CD8-positive, alpha-beta memory T cell (primary cell): ENCODE measurements at places on chromosomes 7 and 10.

GRCh38 chr7:124387056-124387455 lies 354.2 kb upstream of the TMEM229A start:
- H3K27me3 ChIP-seq: no peaks in the 10 kb centered on the region
- no peak for DNase-seq
- no peak overlapping the region for H3K27ac ChIP-seq
- H3K36me3 ChIP-seq: no peaks in the 10 kb centered on the region

- DNase-seq: no peak
- no peaks in the 10 kb centered on the region for H3K4me1 ChIP-seq
- no peaks in the 10 kb centered on the region for H3K36me3 ChIP-seq
- no peak overlapping the region for H3K4me3 ChIP-seq
- H3K27ac ChIP-seq: no peak overlapping the region
Measured at GRCh38 chr7:133638857-133639256, 386.0 kb downstream of the EXOC4 start.

GRCh38 chr10:16674147-16674703 lies 143.0 kb downstream of the RSU1 start:
- no peak for DNase-seq
- no peaks in the 10 kb centered on the region for H3K4me1 ChIP-seq
- no peak overlapping the region for H3K4me3 ChIP-seq
- H3K27ac ChIP-seq: no peak overlapping the region
- no peaks in the 10 kb centered on the region for H3K36me3 ChIP-seq

GRCh38 chr7:38903057-38903456 lies 5.9 kb downstream of the VPS41 start:
- no peak overlapping the region for H3K27ac ChIP-seq
- H3K27me3 ChIP-seq: no peaks in the 10 kb centered on the region
- H3K4me3 ChIP-seq: no peak overlapping the region
- peaks cover 2% of the 10 kb centered on the region for H3K4me1 ChIP-seq

DNA sequence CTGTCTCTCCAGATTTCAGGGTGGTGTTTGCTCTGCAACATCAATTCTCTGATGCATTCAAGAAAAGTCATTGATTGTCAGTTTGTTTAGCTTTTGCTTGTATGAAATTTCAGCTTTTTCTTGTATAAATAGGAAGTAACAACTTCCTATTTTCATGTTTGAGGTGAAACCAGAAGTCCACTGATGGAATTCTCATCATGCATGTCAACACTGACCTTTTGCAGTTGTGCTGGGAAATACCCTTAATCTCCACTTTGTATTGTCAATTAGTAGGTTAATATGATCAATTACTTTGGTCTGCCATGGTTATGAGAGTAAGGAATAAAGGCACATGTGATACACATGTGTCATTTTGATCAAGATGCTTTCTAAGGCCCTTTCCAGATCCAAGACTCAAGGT lies 208.8 kb upstream of the HPS1 start:
- H3K4me3 ChIP-seq: no peak overlapping the region
- H3K27me3 ChIP-seq: no peaks in the 10 kb centered on the region
- H3K36me3 ChIP-seq: no peaks in the 10 kb centered on the region
- DNase-seq: no peak
- no peak overlapping the region for H3K27ac ChIP-seq
- no peaks in the 10 kb centered on the region for H3K4me1 ChIP-seq

- no peak for DNase-seq
- no peak overlapping the region for H3K27ac ChIP-seq
- no peaks in the 10 kb centered on the region for H3K27me3 ChIP-seq
- no peak overlapping the region for H3K4me3 ChIP-seq
- no peaks in the 10 kb centered on the region for H3K4me1 ChIP-seq
Measured at GRCh38 chr10:71679425-71679824, 40.2 kb downstream of the C10orf105 start.

- no peaks in the 10 kb centered on the region for H3K27me3 ChIP-seq
- no peaks in the 10 kb centered on the region for H3K4me1 ChIP-seq
Measured at GRCh38 chr10:124896751-124897150, 45.2 kb upstream of the ZRANB1 start.

DNA sequence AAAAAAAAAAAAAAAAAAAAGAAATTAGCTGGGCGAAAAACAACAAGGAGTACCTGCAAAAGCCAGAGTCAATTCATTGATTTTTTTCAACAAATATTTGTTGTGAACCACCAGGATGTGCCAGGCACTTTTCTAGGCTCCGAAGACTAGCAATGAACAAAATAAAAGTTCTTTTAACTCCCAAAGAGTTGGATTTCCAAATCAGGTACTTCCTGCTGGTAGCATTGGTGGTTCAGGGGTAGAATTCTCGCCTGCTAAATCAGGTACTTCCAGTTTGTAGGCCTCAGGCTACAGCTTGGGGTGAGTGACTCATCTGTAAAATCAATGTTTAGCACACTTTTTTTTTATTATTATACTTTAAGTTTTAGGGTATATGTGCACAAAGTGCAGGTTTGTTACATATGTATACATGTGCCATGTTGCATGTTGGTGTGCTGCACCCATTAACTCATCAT lies 10.9 kb downstream of the PPA1 start:
- H3K4me1 ChIP-seq: peaks cover 4% of the 10 kb centered on the region
- no peaks in the 10 kb centered on the region for H3K36me3 ChIP-seq
- H3K27me3 ChIP-seq: no peaks in the 10 kb centered on the region

DNA sequence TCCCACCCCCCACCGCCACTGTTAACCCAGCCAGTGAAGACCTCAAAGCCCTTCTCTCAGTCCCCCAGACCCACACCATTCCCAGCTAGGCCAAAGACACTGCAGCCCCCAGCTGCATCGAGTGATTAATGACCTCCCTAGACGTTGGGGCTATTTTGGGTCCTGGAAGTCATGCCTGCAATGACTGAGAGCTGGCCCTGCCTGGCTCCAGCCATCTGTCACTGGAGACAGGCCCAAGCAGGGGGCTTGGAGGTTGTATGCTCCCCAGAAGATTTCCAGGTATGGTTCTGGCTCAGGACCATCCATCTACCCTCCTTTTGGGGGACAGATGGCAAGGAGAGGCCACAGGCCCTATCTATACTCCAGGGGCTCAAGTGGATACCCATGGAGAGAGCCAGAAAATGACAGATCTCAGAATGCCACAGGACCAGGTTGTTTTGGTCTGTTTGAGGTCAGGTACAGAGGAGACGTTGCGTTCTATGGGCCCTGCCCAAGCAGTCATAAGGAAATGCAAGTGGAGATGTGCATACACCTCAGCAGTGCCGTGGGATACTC lies 5.1 kb downstream of the KCNIP2 start:
- no peak for DNase-seq
- H3K4me3 ChIP-seq: no peak overlapping the region
- H3K27ac ChIP-seq: no peak overlapping the region
- peaks cover 64% of the 10 kb centered on the region for H3K4me1 ChIP-seq
- no peaks in the 10 kb centered on the region for H3K36me3 ChIP-seq
- H3K27me3 ChIP-seq: no peaks in the 10 kb centered on the region

DNA sequence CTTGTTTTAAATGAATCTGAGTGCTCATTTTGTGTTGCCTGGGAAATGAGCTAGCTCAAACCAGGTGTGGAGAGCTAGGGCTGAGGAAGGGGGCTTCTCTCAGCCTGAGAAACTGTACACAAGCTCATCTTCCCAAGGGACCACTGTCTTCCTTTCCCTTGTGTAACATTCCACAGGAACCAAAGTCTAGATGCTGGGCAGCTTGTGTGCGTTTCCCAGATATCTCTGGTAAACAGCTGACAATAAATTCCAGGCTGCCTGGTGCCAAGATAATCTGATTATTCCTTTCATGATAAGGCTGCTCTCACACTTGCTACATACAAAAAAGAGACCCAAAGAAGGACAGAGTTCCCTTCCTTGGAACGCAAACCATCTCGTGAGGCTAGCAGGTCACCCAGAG lies 33.1 kb upstream of the MKLN1 start:
- no peak for DNase-seq
- no peaks in the 10 kb centered on the region for H3K27me3 ChIP-seq
- no peaks in the 10 kb centered on the region for H3K4me1 ChIP-seq
- H3K4me3 ChIP-seq: no peak overlapping the region
- no peak overlapping the region for H3K27ac ChIP-seq

GRCh38 chr10:102753718-102754117 lies 10.0 kb downstream of the WBP1L start:
- no peak overlapping the region for H3K4me3 ChIP-seq
- DNase-seq: no peak
- no peak overlapping the region for H3K27ac ChIP-seq
- H3K36me3 ChIP-seq: no peaks in the 10 kb centered on the region
- H3K4me1 ChIP-seq: peaks cover 24% of the 10 kb centered on the region
- no peaks in the 10 kb centered on the region for H3K27me3 ChIP-seq

DNA sequence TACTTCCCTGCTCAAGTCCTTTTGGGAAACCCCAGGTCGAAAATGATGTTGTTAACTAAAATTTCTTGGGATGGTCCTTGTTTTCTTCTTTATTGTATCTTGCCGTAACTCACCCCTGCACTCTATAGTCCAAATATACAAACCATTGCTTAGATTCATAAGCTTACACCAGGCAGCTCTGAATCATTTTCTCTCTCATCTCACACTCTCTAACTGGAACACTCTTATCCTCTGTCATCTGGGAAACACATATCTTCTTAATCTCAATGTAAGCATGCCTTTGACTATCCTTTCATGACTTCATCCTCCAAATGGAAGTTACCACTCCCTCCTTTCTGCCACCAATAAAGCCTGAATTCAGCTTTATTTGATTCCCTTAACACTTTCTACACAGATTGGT lies 175.8 kb upstream of the ANK3 start:
- H3K36me3 ChIP-seq: no peaks in the 10 kb centered on the region
- no peak overlapping the region for H3K4me3 ChIP-seq
- H3K27ac ChIP-seq: no peak overlapping the region
- no peaks in the 10 kb centered on the region for H3K4me1 ChIP-seq
- no peak for DNase-seq
- H3K27me3 ChIP-seq: no peaks in the 10 kb centered on the region

DNA sequence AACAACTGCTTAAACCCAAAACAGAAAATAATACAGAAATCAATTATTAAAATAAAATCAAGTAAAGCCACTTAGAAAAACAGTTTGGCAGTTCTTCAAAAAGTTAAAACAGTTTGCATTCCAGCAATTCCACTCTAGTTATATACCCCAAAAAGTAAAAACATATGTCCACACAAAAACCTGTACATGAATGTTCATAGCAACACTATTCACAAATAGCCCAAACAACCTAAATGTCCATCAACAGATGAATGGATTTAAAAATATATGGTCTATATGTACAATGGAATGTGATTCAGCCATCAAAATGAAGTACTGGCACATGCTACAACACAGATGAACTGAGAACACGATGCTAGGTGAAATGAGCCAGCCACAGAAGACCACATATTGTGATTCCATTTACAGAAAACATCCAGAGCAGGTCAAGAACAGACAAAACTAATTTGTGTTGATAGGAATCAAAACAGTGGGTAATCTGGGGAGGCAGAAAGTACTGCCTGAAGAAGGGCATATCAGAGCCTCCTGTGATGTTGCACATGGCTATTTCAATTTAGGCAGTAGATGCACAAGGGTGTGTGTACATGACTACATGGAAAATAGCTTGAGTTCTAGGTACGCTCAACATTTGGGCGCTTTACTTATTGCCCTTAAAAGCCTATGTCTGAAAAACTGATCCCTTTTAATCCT lies 66.3 kb downstream of the CYTH3 start:
- H3K27me3 ChIP-seq: no peaks in the 10 kb centered on the region
- H3K36me3 ChIP-seq: no peaks in the 10 kb centered on the region
- H3K27ac ChIP-seq: no peak overlapping the region
- DNase-seq: no peak

GRCh38 chr7:27586825-27587224 lies 75.9 kb downstream of the HIBADH start:
- no peak overlapping the region for H3K27ac ChIP-seq
- H3K4me1 ChIP-seq: no peaks in the 10 kb centered on the region
- H3K27me3 ChIP-seq: no peaks in the 10 kb centered on the region
- H3K36me3 ChIP-seq: no peaks in the 10 kb centered on the region
- no peak for DNase-seq
- H3K4me3 ChIP-seq: no peak overlapping the region

GRCh38 chr7:85897967-85898366 lies 711.1 kb upstream of the SEMA3D start:
- no peak overlapping the region for H3K27ac ChIP-seq
- no peak overlapping the region for H3K4me3 ChIP-seq

- H3K27ac ChIP-seq: no peak overlapping the region
- H3K36me3 ChIP-seq: no peaks in the 10 kb centered on the region
- H3K27me3 ChIP-seq: no peaks in the 10 kb centered on the region
- no peak for DNase-seq
Measured at GRCh38 chr10:50260791-50261281, 9.5 kb upstream of the ASAH2 start.

- no peak for DNase-seq
- peaks cover 7% of the 10 kb centered on the region for H3K4me1 ChIP-seq
- H3K27ac ChIP-seq: no peak overlapping the region
- no peaks in the 10 kb centered on the region for H3K36me3 ChIP-seq
- no peaks in the 10 kb centered on the region for H3K27me3 ChIP-seq
Measured at GRCh38 chr10:6648894-6649720, 69.0 kb upstream of the PRKCQ start.

DNA sequence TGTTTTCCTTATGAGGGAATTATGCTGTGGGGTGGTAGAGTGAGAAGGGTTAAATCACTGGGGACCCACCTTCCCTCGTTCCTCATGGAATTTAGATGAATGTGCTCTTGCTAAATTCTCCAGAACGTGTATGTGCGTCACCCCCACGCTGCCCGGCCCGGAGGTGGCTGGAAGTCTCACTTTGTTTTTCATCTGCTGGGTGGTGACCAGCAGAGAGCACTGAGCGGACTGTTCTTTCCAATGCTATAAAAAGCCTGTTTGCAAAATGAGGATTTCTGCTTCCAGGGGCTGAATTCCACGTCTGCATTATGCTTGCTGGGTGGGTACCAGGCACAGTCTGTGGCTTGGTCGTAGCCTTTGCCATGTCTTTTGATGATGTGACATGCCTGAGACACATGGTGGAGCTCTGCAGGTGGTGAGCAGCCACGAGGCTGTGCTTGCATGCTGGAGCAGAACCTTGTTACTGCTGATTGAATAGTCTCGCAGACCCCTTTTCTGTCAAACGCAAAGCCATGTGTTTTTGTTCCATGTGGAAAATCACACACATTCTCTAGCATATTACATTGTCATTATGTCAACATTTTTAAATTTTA lies 31.9 kb upstream of the INSYN2A start:
- H3K36me3 ChIP-seq: no peaks in the 10 kb centered on the region
- DNase-seq: no peak
- no peak overlapping the region for H3K4me3 ChIP-seq
- H3K27ac ChIP-seq: no peak overlapping the region
- no peaks in the 10 kb centered on the region for H3K27me3 ChIP-seq

- no peaks in the 10 kb centered on the region for H3K27me3 ChIP-seq
- DNase-seq: no peak
- H3K36me3 ChIP-seq: no peaks in the 10 kb centered on the region
- H3K27ac ChIP-seq: peak overlapping the region; percentile 20
- peaks cover 64% of the 10 kb centered on the region for H3K4me1 ChIP-seq
- peak overlapping the region; percentile 87 for H3K4me3 ChIP-seq
Measured at GRCh38 chr7:87216701-87217508, 2.6 kb downstream of the TMEM243 start.

DNA sequence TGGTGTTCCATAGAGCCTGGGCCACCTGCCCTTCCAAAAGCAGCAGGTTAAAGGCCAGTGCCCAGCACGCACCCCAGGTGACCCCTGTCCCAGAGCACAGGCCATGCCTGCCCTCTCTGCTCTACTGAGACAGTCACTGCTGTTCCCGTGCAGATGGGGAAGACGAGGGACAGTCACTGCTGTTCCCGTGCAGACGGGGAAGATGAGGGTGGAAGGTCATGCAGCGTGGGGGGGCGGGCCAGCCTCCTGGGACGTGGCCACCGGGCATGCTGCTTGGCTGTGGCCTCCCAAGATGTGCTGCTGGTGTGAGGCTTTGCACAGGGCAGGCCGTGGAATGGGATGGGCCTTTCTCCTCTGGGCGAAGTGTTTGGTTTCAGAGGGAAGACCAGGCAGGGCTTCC lies 18.4 kb downstream of the LRRC27 start:
- DNase-seq: no peak
- no peak overlapping the region for H3K4me3 ChIP-seq
- H3K27me3 ChIP-seq: no peaks in the 10 kb centered on the region
- peaks cover 3% of the 10 kb centered on the region for H3K4me1 ChIP-seq
- H3K27ac ChIP-seq: no peak overlapping the region
- H3K36me3 ChIP-seq: no peaks in the 10 kb centered on the region
